ENCODE measurements at places on chromosomes 5 and 9. TPM values are rescaled to one million over a fixed set of nuclear protein-coding genes. Genes with fewer than 3 reads are reported as not detected.

GRCh38 chr9:32969270-32969669, 32.2 kb downstream of the APTX start:
- H3K4me1 ChIP-seq, result no peaks in the 10 kb centered on the region
- no peak overlapping the region for H3K27ac ChIP-seq
- no peak overlapping the region for H3K4me3 ChIP-seq
- DNase-seq, result no peak
- no peaks in the 10 kb centered on the region for H3K27me3 ChIP-seq

- H3K36me3 ChIP-seq, result no peaks in the 10 kb centered on the region
- H3K4me1 ChIP-seq, result no peaks in the 10 kb centered on the region
- peaks cover 9% of the 10 kb centered on the region for H3K27me3 ChIP-seq
These were observed 50.0 kb upstream of the PPARGC1B start for GRCh38 chr5:149679876-149680809.

DNA sequence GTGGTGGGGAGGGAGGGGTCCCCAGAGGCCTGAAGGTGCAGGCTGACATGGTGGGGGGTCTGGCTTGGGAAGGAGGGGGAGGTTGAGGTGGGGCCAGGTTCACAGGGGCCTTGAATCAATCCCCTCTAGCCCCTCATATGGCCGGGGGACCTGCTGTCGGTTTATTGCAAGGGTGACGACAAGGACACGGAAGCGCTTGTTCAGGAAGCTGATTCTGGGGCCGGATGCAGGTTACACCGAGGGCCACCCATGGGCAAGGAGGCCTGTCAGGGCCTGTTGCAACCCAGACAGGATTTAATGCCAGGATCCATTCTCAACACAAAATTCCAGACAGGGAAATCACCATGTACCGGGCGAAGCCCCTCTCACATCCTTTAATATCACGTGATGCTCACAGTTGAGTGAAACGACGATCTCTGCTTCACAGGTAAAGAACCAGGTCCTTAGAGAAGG, 41.6 kb upstream of the SYNPO start:
- H3K27ac ChIP-seq, result no peak overlapping the region
- no peaks in the 10 kb centered on the region for H3K27me3 ChIP-seq
- H3K4me1 ChIP-seq, result no peaks in the 10 kb centered on the region
- H3K4me3 ChIP-seq, result no peak overlapping the region
- DNase-seq, result no peak
- no peaks in the 10 kb centered on the region for H3K36me3 ChIP-seq

DNA sequence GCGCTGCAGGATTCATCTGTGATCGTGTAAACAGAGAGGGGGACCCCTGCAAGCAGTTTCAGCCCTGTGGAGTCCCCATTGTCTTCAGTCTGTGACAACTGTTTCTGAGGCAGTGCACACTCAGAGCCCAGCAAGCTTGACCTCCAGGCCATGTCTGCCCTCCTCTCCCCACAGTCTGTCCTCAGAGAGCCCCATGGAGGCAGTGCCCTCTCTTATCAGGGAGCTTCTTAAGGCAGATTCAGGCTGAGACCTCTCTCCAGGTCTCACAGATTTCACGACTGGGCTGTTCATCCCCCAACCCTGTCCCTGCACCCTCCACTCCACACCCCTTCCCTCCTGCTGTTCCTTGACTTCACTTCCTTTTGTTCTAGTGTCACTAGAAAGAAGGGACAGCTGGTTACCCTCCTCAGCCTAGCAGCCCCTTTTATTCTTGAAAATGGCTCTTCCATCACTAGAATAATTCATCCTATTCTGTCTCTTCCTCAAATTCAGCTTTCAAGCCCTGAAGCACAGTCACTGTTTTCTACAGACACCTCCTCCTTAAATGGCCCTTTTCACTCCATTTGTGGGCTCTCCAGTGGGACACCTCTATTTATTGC, 218.4 kb downstream of the MED10 start:
- H3K27ac ChIP-seq, result no peak overlapping the region
- peaks cover 20% of the 10 kb centered on the region for H3K27me3 ChIP-seq
- no peak for DNase-seq
- no peak overlapping the region for H3K4me3 ChIP-seq
- no peaks in the 10 kb centered on the region for H3K4me1 ChIP-seq

- H3K4me3 ChIP-seq, result no peak overlapping the region
- no peak overlapping the region for H3K27ac ChIP-seq
- peaks cover 4% of the 10 kb centered on the region for H3K4me1 ChIP-seq
- H3K36me3 ChIP-seq, result no peaks in the 10 kb centered on the region
These were observed 45.1 kb downstream of the KIAA1958 start for GRCh38 chr9:112531666-112532282.

- H3K27me3 ChIP-seq, result peaks cover 27% of the 10 kb centered on the region
- no peak overlapping the region for H3K4me3 ChIP-seq
- H3K36me3 ChIP-seq, result no peaks in the 10 kb centered on the region
- H3K4me1 ChIP-seq, result no peaks in the 10 kb centered on the region
These were observed 254.0 kb upstream of the GAS1 start for GRCh38 chr9:87201351-87201751.

DNA sequence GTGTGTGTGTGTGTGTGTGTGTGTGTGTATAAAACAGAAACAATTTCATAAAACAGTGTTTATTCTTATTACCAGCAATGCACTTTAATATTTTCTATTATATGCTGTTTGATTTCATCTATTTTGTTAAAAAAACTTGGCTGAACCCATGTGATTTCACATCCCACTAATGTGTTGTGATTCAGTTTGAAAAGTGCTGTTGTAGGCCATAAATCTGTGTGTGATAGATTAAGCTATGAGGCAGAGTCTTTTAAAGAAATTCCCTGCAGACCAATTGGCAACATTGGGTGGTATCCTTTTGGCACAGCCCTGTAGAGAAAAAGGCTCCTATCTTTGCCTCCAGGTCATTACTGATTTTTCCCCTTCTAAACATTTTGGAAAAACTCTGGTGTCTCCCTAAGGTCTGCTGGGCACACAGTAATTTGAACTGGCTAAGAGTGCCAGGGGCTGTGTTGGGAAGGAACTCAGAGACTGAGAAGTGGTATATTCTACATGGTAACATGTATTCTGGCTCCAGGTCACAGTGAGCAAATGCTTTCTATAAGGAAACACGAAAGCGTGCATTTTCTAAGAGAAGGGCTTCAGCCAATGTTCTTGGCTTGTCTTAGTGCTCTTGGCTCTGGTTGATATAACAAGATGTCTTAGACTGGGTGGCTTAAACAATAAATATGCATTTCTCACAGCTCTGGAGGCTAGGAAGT, 4.5 kb downstream of the CAMK4 start:
- peak overlapping the region; percentile 94 for H3K27ac ChIP-seq
- no peaks in the 10 kb centered on the region for H3K27me3 ChIP-seq
- peak overlapping the region; percentile 68 for H3K4me3 ChIP-seq
- H3K4me1 ChIP-seq, result peaks cover 58% of the 10 kb centered on the region

- H3K27ac ChIP-seq, result no peak overlapping the region
- no peaks in the 10 kb centered on the region for H3K4me1 ChIP-seq
- peaks cover 41% of the 10 kb centered on the region for H3K27me3 ChIP-seq
- no peak overlapping the region for H3K4me3 ChIP-seq
- peaks cover 6% of the 10 kb centered on the region for H3K36me3 ChIP-seq
- no peak for DNase-seq
These were observed 83.3 kb downstream of the ICE1 start for GRCh38 chr5:5505815-5506214.

DNA sequence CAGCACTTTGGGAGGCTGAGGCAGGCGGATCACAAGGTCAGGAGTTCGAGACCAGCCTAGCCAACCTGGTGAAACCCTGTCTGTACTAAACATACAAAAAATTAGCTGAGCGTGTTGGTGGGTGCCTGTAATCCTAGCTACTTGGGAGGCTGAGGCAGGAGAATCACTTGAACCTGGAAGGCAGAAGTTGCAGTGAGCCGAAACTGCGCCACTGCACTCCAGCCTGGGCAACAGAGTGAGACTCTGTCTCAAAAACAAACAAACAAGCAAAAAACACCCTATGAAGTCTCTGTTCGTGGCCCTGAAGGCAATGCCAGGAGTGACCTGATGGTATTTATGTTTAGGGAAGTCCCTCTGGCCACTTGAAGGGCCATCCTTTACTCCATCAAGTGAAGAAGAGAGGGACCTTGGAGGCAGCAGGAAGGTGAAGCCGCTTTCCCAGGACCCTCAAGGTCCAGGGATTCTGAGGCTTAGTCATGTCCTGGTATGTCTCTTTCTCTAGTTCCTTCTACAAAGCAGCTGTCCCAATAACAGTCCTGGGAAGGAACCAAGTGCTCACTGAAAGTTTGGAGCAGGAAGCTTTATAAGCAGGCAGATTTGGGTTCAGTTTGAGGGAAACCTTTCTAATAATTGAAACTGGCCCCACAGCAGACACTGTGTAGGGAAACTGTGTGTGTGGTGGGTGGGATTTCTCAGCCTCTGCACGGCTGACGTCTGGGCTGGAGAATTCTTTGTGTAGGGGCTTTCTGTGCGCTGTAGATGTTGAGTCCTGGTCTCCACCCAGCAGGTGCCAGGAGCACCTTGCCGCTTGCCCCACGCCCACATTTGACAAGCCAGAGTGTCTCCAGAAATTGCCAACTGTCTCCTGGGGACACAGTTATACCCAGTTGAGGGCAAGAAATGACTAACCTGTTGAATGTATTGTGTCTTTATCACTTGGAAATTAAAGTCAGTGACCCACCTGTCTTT, 12.5 kb downstream of the PHF2 start:
- no peak overlapping the region for H3K27ac ChIP-seq
- peaks cover 51% of the 10 kb centered on the region for H3K4me1 ChIP-seq
- DNase-seq, result no peak

DNA sequence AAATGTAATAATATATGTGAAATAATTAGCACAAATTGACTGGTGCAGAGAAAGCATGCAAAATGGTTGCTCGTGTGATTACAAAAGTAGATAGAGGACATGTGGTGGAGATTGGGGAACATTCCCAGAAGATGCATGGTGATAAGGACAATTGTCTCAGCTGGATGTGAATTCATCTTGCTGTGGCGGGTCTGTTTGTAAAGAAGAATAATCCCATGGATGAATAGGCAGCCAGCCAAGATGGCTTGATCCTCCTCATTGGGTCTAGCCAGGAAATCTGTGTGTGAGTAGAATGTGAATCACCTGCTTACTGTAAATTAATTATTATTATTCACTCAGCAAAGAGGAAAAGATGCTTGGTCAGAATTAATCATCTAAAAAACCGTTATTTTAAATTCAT, 12.6 kb upstream of the DPYSL3 start:
- peaks cover 4% of the 10 kb centered on the region for H3K27me3 ChIP-seq
- no peak for DNase-seq
- H3K36me3 ChIP-seq, result no peaks in the 10 kb centered on the region
- no peak overlapping the region for H3K4me3 ChIP-seq
- no peak overlapping the region for H3K27ac ChIP-seq

GRCh38 chr9:35618854-35619799, 914 bp upstream of the CD72 start:
- peak overlapping the region; percentile 43 for H3K27ac ChIP-seq
- H3K27me3 ChIP-seq, result no peaks in the 10 kb centered on the region
- H3K4me3 ChIP-seq, result peak overlapping the region; percentile 4
- H3K36me3 ChIP-seq, result no peaks in the 10 kb centered on the region
- peak; percentile 52 for DNase-seq
- H3K4me1 ChIP-seq, result peaks cover 28% of the 10 kb centered on the region

- no peak overlapping the region for H3K4me3 ChIP-seq
- peaks cover 46% of the 10 kb centered on the region for H3K4me1 ChIP-seq
- no peak for DNase-seq
- H3K27me3 ChIP-seq, result no peaks in the 10 kb centered on the region
- H3K36me3 ChIP-seq, result no peaks in the 10 kb centered on the region
These were observed 3.0 kb upstream of the RGS14 start for GRCh38 chr5:177354711-177355110.

DNA sequence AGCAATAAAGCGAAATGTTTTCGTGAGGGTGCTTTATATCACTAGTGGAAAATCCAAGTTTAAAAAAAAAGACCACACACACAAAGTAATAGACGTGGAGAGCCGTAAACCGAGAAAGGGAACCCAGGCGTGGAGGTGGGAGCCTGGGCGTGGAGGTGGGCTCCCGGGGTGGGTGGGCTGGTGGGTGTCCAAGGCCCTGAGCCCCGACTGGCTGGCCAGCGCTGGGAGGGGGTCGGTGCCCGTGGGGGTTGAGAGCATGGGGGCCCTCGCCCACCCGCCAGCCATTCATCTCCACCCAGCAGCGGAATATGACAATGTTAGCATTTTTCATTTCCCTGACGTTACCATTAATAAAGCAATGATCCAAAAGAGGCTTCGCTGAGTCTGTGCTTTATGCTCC, 135.0 kb downstream of the MVB12B start:
- H3K36me3 ChIP-seq, result no peaks in the 10 kb centered on the region
- no peaks in the 10 kb centered on the region for H3K27me3 ChIP-seq

DNA sequence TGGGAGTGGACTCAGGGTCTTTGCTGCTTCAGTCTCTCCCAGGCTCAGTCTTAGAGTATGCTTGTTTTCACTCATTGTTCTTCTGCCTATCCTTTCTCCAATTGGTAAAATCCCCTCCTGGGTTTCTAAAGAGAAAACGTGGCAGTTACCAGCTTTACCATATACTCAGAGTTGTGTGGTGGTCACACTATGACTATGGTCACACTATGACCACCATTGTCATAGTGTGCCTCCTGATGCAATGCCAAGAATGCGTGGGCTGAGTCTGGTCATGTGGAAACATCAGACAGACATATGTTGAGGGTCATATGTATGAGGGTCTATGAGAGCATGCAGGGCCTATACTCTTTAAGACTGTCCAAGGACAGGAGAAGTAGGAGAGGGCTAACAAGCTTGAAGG, 326.5 kb upstream of the PRR16 start:
- H3K27ac ChIP-seq, result no peak overlapping the region
- no peaks in the 10 kb centered on the region for H3K36me3 ChIP-seq
- H3K27me3 ChIP-seq, result no peaks in the 10 kb centered on the region
- no peak overlapping the region for H3K4me3 ChIP-seq
- no peaks in the 10 kb centered on the region for H3K4me1 ChIP-seq

DNA sequence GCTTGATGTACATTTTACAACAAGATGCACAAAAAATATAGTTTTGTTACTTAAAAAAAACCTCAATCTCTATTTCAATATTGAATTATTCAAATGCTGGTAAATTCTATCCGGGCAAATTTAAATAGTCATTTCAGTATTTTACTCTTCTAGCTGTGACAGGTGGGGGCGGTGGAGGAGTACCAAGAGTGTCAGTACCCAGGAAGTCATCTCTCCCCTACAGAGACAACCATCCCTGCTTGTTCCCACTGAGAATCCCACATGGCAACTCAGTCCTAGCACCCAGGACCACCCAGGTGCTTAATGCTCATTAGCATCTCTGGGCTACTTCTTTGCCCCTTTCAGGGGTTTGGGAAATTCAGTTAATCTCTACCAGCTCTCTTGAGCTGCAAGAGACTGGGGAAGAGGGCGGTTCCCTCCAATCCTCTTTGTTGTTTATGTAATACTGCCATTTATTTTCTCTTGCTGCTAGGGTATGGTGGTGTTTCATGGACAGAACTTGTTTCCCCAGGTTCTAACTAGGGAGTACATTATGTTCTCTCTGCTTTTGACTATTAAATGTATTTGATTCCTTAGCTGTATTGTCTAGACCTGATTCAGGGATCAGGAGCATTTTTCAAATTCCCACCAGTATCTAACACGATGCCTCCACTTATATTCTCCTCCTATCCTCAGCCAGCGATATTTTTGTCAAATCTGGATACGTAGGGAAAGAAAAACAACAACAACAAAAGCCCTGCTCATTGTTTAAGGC, 122.5 kb downstream of the CDH18 start:
- no peak for DNase-seq
- no peaks in the 10 kb centered on the region for H3K36me3 ChIP-seq
- H3K4me1 ChIP-seq, result no peaks in the 10 kb centered on the region
- no peak overlapping the region for H3K27ac ChIP-seq
- no peak overlapping the region for H3K4me3 ChIP-seq

Gene CKMT2
- not detected for total RNA-seq

Gene ENC1
- 0.74 TPM for total RNA-seq

Gene ROR2
- total RNA-seq, result not detected
